Myometrial cell (primary cell): ENCODE measurements at places on chromosomes 2 and 18. TPM values are rescaled to one million over a fixed set of nuclear protein-coding genes. Genes with fewer than 3 reads are reported as not detected.

TLX2 gene
- not detected in 2 replicates for total RNA-seq

CLEC4F gene
- not detected in 2 replicates for total RNA-seq

CHST10 gene
- total RNA-seq: 11.5 and 13.3 TPM in 2 replicates

CCDC121 gene
- total RNA-seq: 1.2 and 2.7 TPM in 2 replicates

ZAP70 gene
- not detected in 2 replicates for total RNA-seq

KCNG2 gene
- total RNA-seq: 1.2 and 3.0 TPM in 2 replicates

GPR45 gene
- not detected in 2 replicates for total RNA-seq

CHN1 gene
- 61.4 and 81.9 TPM in 2 replicates for total RNA-seq

SLC66A2 gene
- 24.8 and 34.3 TPM in 2 replicates for total RNA-seq

KRTCAP3 gene
- total RNA-seq: not detected in 2 replicates

L3MBTL4 gene
- not detected in 2 replicates for total RNA-seq

NDUFAF7 gene
- total RNA-seq: 17.5 and 18.5 TPM in 2 replicates
